EL (cell line): ENCODE measurements at places on chromosomes 12 and 14.

- DNase-seq: no peak
Measured at GRCh38 chr12:29103539-29103974, 45.5 kb upstream of the FAR2 start.

GRCh38 chr12:84290168-84290567, 622.4 kb downstream of the SLC6A15 start:
- no peak for DNase-seq

GRCh38 chr14:106422066-106422465, 895.7 kb downstream of the TMEM121 start:
- no peak for DNase-seq

- no peak for DNase-seq
Measured at GRCh38 chr12:57740656-57741412, 2.3 kb upstream of the AGAP2 start.

- no peak for DNase-seq
Measured at GRCh38 chr14:33908540-33909223, 42.2 kb downstream of the EGLN3 start.

DNA sequence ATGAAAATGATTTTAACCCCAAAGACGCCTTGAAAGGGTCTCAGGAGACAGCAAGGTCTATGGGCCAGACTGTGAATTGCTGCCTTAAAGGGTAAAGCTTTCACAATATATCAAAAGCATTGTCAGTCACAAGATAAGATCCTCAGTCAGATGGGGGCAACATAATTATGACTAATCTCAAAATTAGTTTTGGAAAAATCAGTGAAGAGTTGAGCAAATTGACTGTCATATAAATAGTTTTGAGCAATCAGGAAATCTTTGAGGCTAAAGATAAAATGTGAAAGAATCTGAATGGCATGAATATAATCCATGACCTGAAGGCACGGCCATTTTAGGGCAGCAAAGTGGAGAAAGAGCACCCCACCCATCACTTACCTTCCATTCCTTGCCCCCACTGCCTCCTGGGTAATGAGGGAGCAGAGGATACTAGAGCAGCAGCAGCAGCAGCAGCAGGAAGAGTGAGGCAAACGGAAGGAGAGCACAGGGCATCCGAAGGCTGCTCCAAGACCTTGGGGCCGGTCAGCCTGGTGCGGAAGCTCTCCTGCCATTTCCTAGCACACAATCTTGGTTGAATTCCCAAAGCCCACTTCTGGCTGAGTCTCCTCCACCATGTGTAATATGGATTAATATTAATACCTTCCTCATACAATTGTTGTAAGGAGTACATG, 7.0 kb downstream of the STON2 start:
- DNase-seq: no peak
